ENCODE measurements at places on chromosomes 11 and 22.

DNA sequence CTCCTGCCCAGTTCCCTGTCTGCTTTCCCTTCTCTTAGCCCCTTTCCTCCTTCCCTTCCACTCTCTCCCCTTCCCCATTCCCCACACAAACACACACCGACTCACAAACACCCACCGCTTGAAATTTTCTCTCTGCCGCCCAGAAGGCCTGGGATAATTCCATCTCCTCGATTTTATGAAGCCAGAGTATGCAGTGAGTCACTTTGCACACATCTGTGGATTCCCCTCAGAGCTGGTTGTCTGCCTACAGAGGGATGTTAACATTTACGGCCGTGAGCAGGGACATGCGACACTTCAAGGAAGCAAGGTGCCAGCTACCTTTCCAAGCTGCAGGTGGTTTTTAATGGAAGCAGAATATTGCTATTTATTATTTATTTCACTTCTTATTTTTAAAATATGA is 332.0 kb downstream of the TENM4 start:
- DNase-seq, result no peak

GRCh38 chr11:113018913-113019312 is 57.7 kb downstream of the NCAM1 start:
- DNase-seq, result no peak

DNA sequence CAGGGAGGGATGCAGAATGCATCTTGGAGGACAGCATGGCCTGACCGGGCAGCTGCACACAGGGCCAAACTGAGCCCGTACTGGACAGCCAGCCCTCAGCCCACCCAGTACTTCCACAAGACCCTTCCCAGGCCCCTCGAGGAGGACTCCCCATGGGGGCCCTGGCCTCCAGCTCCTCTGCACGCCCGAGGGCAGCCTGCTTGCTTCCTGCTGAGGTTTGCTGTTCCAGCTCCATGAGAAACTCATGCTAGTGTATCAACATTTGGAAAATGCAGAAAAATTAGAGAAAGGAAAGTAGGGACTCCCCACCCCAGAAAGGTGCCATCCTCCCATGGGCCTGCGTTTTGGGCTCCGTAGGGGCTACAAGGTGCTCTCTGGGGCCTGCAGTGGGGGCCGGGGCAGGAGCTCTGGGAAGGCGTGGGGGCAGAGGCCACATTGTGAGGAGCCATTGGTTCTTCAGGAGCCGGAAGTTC is 21.3 kb upstream of the CCDC188 start:
- DNase-seq, result no peak

DNA sequence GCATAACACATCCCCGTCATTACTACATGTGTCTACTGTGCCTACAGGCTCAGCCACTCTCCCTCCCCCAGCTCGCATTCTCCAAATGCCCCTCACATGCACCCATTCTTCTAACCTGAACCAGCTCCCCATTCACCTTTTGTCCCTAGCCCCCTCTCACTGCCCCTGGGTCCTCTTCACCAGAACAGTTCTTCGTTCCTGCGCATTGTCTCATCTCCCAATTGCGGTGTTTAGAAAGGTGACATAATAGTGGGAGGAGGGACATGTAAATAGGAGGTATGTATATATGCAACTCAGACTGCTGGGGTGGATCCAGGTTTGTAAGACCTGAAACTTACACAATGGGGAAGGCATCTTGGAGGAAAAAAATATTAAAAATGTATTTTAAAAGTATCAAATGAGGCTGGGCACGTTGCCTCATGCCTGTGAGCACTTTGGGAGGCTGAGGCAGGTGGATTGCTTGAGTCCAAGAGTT is 4.7 kb upstream of the VSIG2 start:
- no peak for DNase-seq

GRCh38 chr11:15890031-15890713 is 466.2 kb downstream of the SOX6 start:
- DNase-seq, result no peak

DNA sequence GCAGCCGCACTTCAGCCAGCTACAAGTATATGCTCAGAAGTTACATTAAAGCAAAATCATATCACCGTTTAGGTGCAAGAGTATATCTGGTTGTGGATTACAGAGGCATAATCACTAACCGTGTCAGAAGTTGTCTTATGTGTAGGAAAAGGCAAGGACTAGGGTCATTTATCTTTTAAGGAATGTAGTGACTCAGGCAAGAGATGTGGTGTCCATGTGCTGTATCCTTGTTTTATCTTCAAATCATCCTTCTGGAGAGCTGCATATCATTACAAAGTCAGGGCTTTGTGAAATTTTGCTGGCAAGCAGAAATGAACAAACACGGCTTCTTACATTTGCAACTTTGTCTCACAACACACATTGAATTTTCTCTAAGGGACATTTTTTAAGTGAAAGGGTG is 12.7 kb upstream of the CHORDC1 start:
- no peak for DNase-seq

DNA sequence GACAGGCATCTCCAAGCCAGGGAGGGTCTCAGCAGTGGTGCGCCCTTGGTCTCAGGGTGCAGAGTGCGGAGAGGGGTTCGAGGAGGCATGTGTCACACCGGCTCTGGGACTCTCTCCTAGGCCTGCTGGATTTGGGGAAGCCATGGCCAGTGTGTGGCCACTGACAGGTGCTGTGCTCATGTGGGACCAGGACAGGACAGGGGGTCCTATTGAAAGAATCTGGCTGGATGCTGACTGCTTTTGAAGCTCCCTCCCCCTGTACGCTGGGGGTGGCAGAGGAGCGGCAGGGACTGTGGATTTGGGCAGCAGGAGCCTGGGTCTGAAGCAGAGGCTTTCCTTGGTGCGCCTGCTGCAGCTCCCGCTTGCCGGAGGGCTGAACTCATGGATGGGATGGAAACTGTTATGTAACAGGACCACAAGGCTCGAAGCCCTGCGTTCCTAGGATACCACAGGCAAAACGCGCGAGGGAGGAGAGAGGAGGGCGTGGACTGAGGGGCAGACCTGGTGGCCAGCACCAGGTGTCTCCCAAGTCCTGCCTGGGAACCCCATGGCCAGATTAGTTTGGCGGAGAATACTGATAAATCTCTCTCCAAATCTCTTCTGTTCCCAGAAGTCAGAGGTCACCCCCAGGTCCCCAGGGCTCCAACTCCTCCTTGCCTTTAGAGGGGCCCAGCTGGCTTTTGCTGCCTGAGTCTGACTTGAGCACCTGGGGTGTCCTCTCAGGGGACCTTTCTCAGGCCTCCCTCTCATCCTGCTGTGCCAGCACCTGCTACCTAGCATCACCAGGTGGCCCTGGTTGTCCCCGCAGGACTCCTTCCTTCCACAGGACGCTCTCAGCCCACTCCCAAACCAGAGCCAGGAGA is 13.8 kb upstream of the TEF start:
- no peak for DNase-seq

- no peak for DNase-seq
Measured at GRCh38 chr22:39504071-39504470, 2.0 kb downstream of the MIEF1 start.

DNA sequence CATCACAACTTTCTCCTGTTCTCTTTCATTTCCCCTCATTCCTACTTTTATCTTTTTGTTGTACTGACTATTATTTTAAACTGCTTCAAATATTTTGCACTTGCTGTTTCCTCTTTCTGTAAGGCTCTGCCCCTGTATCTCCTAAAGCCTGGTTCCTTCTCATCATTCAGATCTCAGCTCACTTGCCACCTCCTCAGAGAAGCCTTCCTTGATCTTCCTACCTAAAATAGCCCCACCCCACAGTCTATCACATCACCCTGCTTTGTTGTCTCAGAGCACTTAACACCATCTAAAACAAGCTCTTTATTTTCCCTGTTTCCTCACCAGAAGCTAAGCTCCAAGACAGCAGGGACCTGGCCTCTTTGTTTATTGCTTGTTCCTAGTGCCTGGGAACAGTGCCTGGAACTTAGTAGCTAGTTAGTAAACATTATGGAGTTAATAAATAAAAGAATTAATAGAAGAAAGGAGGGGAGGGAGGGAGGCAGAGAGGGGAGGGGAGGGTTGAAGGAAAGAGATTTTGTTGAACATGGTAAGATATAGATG is 2.5 kb upstream of the STK33 start:
- DNase-seq, result no peak

DNA sequence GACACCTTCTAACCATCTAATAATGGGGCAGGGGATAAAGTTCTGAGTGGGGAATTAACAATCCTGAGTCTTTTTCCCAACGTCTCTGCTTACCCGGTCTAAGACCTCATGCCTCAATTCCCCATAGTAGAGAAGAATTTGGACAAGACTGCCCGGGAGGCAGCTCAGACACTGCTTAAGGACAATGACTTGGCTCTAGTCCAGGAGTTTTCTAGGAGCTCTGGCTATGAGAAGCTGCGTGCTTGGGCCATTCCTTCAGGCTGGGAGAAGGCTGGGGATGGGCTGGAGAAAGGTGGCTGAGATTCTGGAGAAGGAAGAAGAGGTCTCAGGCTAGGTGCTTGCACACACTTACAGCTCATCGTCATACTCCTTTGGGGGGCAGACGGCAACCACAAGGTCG is 19.8 kb upstream of the ABCC8 start:
- DNase-seq, result no peak

DNA sequence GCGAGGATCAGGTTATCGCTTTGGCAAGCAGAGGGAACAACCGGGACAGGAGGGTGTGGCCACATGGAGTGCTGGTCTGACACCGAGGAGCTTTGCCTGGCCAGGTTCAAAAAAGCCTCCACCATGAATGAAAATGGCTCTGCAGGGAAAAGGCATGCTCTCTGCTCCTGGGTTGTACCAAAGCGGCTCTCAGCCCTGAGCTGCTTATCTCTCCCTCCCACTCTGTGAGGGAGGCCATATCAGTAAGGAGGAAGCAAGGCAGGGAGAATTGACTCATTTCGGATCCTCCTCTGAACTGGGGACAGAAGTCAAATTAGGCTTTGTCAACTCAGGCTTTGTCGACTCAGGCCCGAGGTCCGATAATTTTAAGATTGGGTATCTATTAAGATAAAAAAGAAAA is 82.9 kb upstream of the CRTAM start:
- no peak for DNase-seq
